T-helper 2 cell (primary cell): ENCODE measurements at places on chromosomes 5 and 9.
A peak's percentile ranks its signal among the peaks of the same experiment; 100 is the strongest.

DNA sequence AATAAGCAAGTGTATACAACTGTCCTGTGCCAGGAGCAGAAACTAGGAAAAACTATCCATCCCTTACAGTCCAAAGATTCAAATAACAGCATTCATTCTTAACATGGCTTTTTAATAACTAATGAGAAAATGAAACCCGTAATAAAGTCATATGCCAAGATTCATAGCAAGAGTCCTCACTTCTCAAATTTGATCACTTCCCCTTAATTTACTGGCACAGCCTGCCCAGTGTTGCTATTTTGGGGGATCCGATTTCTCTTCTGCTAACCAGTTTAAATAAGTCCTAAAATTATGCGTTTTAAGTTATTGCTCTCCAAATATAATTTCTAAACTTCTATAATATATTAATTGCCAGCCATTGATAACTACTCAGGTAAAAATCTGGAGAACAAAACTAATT is 177.0 kb upstream of the PTGER4 start:
- DNase-seq, result no peak

- no peak for DNase-seq
Observed at GRCh38 chr5:90347462-90347861, 62.1 kb downstream of the CETN3 start.

DNA sequence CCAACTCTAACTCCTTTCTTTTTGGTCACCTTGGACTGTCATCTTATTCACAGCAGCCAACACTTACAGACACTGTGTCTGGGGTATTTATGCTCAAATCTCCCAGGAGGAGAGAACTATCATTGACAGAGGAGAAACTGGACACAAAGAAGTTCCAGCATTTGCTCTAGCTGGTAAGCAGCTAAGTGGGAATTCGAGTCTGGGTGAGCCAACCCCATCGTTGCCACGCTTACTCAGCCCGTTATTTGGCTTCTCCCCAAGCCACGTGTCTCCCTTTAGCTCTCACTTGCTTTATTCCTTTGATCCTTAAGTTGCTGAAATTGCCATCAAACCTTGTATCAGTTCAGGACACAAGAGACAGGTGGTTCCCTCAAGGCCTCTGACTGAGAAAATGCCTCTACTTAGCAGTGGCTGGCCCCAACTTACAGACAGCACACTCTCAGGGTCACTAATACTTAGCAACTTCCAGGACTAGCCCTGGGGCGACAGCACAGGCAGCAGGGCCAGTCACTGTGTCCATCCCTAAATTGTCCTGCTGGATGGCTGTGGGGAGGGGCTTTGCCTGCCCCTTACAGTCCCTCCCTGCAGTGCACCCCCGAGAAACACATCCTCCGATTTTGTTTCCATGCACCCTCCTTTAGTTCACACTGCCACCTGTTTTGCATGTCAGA is 1.4 kb downstream of the SLC36A2 start:
- no peak for DNase-seq

- DNase-seq, result no peak
Observed at GRCh38 chr9:97440160-97440559, 28.3 kb downstream of the TDRD7 start.

DNA sequence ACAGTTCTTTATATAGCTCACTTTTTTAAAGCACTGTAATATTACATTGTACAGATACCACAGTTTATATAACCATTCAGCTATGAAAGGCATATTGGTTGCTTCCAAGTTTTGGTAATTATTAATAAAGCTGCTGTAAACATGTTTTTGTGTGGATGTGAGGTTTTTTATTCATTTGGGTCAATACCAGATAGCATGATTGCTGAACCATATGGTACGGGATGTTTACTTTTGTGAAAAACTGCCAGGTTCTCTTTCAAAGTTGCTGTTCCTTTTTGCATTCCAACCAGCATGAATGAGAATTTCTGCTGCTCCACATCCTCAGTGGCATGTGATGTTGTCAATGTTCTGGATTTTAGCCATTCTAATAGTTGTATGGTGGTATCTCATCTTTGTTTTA is 439.6 kb upstream of the NMUR2 start:
- no peak for DNase-seq

- peak; percentile 27 for DNase-seq
Observed at GRCh38 chr5:72702881-72703434, 113.5 kb upstream of the TNPO1 start.

DNA sequence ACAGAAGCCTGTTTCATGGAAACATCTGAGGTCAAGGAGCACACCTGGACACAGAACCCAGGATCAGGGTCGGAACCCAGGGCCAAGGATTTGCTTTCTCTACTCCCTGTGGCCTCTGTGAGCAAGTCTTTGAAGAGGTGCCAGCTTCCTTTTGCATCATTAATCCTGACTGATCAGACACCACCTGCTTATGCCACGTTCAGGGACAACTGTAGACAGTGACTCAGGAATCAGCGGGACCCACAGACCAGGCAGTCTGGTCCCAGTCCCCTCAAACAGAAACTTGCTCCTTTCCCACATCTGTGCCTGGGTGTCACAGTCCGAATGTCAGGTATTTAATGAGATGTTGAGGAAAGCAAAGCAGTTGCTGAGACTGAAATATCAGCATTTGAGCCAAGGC is 154.8 kb downstream of the SGCD start:
- no peak for DNase-seq

DNA sequence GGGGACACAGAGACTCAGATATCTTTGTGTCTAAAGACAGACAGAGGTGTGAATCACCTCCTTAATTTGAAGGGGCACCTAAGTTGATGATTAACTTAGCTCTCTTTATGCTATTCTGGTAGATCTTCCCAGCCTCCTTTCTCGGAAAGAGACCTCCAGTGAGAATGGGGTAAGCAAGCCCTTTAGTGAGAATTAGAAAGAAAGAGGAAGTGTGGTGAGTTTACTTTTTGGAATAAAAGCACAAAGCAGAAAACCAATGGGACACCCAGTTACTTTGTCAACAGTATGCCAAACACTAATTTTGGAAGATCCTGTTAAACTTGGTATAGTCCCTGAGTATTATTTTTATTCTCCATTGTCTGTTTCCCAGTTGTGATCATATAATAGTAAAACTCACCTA is 302.8 kb upstream of the RASA1 start:
- no peak for DNase-seq

DNA sequence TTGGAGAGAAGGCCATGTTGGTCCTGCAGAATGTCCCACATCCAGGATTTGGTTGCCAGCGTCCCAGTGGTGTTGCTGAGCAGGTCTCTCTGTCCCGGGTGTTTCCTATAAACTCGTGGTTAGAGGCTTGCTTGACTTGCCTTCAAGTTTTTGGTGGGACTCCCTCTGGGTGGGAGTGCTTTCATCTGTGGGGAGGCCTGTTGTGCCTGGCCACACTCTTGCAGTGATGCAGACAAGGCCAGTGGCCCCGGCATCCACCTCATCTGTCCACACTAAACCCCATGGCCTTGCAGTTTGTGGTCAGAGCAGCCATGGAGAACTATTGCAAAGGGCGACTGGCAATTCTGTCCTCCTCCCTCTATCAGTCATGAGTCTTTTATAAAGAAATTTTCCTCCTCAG is 71.8 kb downstream of the PHF2 start:
- DNase-seq, result no peak

GRCh38 chr5:170426786-170427185 is 37.6 kb upstream of the KCNMB1 start:
- no peak for DNase-seq

- DNase-seq, result no peak
Observed at GRCh38 chr5:14671414-14671813, 6.9 kb downstream of the OTULIN start.

- no peak for DNase-seq
Observed at GRCh38 chr5:179599973-179600372, 23.5 kb downstream of the HNRNPH1 start.

- DNase-seq, result no peak
Observed at GRCh38 chr5:82314964-82315758, 37.0 kb upstream of the RPS23 start.

DNA sequence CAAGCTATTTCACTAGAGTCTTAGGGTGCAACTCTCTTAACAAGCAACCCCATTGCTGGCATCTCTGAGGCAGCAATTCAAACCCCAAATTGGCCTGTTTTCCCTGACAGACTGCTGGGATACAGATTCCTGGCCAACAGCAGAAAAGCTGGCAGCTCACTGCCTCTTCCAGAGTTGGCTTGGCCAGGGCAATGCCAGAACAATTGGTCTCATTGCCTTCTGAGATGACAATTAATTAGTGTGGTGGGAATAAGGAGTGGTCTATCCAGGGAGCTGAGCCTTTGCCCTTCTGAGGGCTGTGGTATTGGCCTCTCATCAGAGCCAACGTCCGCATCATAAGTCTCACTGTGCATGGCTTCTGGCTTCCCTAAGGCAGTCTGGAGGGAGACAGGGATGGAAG is 183.2 kb downstream of the GNAQ start:
- no peak for DNase-seq

DNA sequence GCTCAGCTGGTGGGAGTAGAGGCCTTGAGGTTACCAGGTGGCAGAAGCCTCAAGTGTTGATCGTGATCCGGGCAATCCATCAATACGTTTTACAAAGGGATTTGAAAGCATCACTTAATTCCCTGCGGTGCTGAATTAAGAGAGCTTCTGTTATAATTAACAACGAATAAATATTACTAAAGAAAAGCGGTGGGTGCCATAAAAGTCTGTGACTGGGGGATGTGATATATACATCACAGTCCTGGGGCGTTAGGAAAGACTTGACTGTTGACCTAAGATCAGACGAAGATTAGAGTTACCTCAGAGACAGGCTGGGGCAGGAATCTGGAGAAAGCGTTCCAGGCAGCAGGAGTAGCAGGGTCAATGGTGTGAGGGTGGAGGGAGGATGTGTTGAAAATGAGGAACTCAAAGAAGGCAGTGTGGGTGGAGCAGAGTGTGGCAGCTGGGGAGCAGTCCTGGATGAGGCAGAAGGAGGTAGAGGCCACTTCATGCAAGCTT is 6.7 kb upstream of the C5orf63 start:
- DNase-seq, result no peak

DNA sequence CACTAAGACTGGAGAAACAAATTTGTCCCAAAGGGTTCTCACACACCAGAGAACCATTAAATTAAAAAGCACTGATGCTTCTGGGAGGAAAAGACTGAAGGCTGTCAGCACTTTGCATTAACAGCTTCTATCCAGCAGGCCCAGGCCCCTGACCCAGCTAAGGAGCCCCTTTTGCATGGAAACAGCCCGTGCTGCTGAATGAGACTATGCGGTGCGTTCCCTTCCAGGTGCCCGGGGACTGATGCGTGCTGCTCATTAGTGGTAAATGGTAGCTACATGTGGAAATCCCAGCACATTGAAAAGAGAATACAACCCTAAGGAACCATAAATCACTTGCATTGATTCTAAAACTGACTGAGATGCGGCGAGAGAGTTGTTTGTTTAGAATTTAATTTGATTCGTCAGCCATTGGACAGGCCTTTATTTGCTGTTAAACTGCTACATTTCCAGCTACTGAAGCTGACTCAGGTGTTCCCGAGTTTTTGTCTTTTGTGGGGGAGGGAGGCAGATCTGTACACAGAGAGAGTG is 351.0 kb upstream of the SLC24A2 start:
- no peak for DNase-seq

GRCh38 chr5:80481019-80481893 is 6.6 kb upstream of the FAM151B start:
- no peak for DNase-seq

DNA sequence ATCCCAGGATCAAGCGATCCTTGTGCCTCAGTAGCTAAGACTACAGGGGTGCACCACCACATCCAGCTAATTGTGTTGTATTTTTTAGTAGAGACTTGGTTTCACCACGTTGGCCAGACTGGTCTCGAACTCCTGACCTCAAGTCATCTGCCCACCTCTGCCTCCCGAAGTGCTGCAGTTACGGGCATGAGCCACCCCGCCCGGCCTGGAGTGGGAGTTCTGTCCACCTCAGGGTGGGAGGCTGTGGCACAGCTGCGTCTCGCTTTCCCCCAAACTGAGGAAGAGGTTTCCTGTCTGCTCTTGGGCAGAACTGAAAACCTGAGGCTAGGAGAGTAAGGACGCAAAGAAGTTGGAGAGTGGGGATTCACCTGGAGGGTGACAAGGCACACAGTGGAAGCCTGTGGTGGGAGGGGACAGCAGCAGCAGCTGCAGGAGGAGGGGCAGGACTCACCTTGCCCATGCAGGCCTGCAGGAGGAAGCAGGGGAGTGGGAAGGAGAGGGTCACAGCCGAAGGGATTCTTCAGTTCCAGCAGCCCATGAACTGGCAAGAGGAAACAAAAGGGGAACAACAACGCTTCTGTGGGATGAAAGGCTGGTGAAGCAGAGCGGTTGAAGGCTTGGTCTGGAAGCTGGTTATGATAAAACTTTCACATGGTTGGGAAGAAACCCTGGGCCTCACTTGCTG is 181.4 kb downstream of the GAS1 start:
- DNase-seq, result no peak

DNA sequence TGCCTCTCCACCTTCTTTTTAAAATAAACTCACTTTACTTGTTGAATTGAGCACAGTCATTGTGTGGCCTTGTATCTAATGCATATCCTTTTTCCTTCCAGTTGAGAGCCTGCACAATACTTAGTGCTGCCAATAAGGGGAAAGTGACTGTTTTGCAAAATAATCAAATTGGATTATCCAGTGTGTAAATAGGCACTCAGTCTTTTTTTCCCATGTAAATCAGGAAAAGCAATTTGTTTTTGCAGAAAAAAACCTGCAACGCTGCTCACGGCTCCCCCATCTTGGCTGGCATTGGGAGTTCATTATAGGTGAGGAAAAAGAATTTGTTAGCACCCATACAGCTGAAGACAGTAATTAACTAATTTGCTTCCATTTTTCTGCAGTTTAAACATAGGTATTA is 299.9 kb downstream of the CSNK1G3 start:
- DNase-seq, result no peak

GRCh38 chr5:38997591-38997990 is 76.6 kb downstream of the RICTOR start:
- DNase-seq, result no peak

GRCh38 chr5:144028058-144028457 is 142.4 kb downstream of the YIPF5 start:
- DNase-seq, result no peak

DNA sequence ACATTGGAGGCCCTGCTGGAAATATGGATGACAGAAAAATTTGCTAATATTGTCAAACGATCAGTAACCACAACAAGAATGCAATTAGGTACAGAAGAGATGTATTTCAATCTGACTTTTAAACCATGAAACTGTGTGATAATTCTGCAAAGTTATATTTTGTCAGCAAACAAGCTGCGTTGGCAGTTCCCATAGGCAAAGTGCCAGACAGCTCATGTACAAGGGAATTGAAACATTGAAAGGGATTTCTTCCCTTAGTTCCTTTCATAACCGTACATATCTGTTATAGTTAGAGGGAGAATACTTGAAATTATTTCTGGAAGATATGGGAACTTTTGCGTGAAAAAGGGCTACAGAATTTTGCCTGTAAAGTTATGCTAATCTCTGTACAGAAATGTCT is 419.4 kb upstream of the PTGER4 start:
- DNase-seq, result no peak
